ENCODE measurements at places on chromosomes 4 and X.

DNA sequence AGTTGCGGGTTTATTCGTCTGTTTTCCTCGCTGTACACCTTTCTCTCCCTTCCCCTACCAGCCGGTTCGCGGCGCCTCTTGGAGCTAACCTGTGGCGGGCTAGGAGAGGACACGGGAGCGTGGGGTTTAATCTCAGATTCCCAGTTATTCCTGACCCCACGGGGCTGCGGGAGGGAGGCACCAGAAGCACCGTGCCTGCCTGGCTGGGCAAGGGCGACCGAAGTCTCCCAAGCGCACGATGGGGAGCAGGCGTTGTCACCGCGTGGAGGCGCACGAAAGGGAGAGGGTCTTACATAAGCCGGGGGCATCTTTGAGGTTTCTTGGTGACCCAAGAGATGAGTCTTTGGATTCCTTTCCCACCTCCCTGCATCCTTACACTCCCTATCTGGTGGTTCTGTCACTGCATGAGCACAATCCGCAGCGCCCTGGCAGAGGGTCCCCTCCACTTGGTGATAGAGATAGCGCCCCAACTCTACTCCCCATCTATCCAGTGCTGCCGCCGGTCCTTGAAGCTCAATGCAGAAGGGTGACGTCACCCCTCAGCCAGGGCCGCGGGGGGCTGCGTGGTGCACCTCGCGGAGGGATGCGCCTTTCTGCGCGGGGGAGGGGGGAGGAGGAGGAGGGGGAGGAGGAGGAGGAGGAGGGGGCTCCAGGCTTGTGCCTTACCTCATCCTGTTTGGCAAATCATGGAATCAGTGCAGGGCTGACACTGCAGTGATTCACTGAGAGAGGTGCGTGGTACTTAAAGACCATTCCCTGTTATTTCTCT, 793 bp downstream of the TSPAN7 start:
- DNase-seq: peak; percentile 6

DNA sequence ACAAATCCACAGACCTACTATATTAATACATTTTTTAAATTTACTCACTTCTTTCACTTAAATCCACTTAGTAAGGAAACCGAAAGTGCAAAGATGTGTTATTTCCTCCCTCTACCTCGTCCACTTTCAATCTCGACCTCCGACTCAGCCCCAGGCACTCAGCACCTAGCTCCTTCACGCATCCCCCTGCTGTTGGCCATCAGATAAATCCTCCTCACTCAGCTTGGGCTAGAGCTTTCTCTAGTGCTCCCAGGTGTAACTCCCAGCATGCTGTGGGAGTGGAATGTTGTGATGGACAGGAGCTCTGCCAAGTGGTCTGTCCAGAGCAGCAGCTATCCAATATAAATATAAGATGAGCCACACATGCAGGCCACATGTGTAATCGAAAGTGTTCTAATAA, 26.7 kb upstream of the TEC start:
- peak; percentile 10 for DNase-seq

- no peak for DNase-seq
These were observed 23.0 kb downstream of the FLNA start for GRCh38 chrX:154351183-154352011.

DNA sequence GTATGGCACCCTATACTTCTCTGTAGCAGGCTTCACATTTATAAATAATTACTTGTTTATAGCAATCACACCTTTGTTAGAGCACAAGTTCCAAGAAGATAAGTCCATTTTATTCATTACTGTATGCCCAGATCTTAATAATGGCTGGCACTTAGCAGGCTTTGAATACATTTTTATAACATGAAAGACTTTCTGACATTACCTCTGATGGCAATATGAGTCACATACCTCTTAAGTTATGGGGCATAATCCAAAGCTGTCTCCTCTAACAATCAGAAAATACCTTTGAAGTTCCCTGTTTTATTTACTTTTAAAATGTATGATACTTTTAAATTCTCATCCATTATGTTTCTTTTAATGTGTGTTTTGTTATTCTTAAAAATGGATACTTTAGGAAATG, 12.2 kb downstream of the SCRG1 start:
- no peak for DNase-seq

- DNase-seq: no peak
These were observed 153.2 kb downstream of the SHROOM3 start for GRCh38 chr4:76588274-76588673.

GRCh38 chr4:108052558-108053120, 63.0 kb downstream of the HADH start:
- no peak for DNase-seq

GRCh38 chr4:82711158-82711785, 87.3 kb downstream of the SCD5 start:
- DNase-seq: no peak

DNA sequence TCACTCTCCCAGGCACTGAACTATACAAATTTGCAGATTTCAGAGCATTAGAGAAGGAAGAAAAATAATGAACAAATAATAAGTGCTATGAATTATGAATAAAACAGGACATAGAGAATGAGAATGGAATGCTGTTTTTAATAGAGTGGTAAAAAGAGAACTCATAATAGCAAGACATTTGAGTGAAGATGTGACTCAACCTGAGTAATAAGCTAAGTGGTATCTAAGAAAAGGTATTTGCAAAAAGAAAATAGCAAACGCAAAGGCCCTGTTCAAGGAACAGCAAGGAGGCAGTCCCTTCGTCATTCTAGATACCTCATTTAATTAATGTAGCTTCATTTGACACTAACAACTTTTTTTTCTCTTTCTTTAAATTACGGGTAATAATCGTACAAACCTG, 1910.0 kb upstream of the TENM3 start:
- no peak for DNase-seq
